ENCODE measurements at places on chromosomes 16 and 17. TPM values are rescaled to one million over a fixed set of nuclear protein-coding genes. Genes with fewer than 3 reads are reported as not detected.

- DNase-seq = no peak
Observed at GRCh38 chr17:29036584-29036983, 6.4 kb upstream of the PIPOX start.

DNA sequence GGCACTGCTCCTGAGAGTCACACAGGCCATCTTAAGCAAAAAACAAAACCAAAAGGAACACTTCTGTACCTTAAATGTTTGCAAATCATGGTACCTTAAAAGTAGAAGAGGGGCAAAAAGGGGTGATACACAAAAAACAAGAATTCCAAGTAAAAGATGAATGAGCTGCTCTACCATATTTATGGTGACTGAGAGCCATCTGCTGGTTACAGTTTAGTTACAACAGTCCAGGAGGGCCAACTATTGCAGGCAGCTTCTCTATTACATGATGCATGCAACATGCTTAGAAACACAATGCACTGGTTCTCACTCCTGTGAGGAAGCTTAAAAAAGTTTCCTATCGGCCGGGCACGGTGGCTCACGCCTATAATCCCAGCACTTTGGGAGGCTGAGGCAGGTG is 53.5 kb downstream of the STX8 start:
- DNase-seq = peak; percentile 19

HOXB7 gene
- total RNA-seq = 31.3 TPM

DNA sequence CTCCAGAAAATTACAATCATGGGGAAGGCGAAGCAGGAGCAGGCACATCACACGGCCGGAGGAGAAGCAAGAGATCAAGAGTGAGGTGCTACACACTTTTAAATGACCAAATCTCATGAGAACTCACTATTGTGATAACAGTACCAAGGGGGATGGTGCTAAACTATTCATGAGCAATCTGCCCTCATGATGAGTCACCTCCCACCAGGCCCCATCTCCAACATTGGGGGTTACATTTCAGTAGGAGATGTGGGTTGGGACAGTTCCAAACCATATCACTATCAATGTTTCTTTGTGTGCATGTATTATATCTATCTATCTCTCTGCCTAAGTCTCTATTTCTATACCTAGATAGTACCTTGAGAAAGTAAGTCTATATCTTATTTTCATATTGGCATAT is 724.8 kb downstream of the CDH11 start:
- no peak for DNase-seq

DNA sequence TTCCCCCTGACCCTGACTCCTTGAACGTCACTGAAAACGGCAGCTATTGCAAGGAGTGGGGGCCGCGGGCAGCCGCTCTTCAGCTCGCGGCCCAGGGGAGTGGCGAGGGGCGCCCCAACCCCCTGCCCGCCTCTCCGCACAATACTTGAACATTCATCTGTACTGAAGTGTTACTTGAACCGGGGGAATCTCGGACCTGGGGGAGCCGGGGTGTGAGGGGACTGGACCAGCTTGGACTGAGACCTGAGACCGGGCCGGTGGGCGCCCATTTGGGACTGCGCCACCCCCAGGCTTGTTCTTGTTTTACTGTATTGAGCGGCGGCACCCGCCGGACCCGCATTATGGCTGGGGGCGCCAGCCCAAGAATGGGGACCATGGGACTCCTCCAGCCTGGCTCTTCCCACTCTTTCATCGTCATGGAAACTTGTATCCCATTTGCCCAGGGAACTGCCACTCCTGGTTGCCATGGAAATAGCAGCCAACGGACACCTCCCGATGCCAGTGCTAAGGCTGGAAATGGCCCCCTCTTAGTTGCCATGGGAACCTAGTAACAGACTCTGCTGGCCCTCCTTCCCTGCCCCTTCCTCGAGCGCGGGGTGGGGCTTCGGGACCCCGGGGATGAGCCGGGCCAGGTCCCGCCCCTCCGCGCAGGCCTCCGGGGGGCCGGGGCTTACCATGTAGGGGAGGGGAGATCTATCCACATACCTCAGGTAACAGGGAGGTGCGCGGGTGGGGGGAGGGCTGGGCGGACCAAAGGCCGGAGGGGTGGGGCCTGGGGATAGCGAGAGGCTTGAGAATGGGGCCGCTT is 805 bp upstream of the ORAI3 start:
- peak; percentile 76 for DNase-seq

AANAT gene
- not detected for total RNA-seq

GRCh38 chr16:22648141-22648540 is 137.4 kb downstream of the NPIPB5 start:
- DNase-seq = no peak

GRCh38 chr16:79876332-79876730 is 275.8 kb upstream of the MAF start:
- no peak for DNase-seq

DNA sequence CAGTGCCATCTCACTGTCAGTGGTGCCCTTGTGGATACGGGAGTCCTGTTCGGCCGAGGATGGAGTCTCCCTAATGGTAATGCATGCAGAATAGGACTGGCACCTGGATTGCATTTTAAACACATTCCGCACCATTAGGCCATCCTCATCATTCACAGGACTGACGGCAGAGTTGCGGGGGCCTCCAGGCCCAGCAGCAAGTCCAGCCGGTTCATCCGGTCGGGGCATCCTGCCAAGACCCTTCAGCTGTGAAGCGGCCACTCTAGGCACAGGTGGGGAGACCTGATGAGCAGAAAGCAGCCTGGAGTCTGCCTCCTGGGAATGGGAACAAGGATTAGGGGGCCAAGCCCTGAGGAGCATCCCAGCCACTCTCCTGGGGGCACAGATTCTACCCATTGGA is 90.3 kb upstream of the XYLT1 start:
- no peak for DNase-seq

USP6 gene
- total RNA-seq = not detected

TBC1D26 gene
- not detected for total RNA-seq

DNA sequence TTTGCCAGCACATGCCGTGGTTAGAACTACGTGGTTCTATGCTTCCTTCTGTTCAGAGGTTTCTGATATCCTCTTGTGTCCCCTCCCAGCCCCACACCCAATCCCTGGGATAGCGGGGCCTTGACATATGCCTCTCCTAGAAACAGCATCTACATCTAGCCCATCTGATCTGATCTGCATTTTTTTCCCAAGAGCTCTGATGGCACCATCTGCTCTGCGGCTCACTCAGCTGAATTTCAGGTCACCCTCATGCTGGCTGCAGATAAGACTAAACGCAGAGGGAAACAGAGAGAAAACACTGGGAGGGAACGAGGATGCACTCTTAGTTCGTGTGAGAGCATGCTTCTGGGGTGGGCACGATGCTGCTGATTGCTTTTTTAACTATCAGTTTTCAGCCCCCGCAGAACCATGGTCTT is 10.7 kb downstream of the WIPI1 start:
- DNase-seq = no peak

TTLL6 gene
- 0.78 TPM for total RNA-seq

GRCh38 chr16:4637501-4638166 is 13.0 kb downstream of the MGRN1 start:
- no peak for DNase-seq

- no peak for DNase-seq
Observed at GRCh38 chr16:79869304-79870015, 268.9 kb upstream of the MAF start.

DNA sequence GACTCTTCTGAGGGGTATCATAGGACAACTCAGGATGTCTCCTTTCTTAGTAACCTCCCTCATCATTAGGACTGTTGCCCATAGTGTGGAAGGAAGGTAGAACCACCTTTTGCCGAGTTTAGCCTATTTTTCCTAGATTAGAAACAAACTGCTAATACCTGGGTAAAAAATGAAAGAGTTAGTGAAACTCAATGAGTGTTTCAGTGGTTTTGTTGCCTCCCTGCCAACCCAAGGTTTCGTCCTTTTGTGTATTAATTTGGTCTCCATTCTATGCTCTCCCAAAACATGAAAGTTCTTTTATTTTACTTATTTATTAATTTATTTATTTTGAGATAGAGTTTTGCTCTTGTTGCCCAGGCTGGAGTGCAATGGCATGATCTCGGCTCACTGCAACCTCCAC is 174.9 kb upstream of the KCNJ16 start:
- DNase-seq = no peak

GRCh38 chr16:30985401-30986128 is 558 bp downstream of the HSD3B7 start:
- DNase-seq = peak; percentile 91

DNA sequence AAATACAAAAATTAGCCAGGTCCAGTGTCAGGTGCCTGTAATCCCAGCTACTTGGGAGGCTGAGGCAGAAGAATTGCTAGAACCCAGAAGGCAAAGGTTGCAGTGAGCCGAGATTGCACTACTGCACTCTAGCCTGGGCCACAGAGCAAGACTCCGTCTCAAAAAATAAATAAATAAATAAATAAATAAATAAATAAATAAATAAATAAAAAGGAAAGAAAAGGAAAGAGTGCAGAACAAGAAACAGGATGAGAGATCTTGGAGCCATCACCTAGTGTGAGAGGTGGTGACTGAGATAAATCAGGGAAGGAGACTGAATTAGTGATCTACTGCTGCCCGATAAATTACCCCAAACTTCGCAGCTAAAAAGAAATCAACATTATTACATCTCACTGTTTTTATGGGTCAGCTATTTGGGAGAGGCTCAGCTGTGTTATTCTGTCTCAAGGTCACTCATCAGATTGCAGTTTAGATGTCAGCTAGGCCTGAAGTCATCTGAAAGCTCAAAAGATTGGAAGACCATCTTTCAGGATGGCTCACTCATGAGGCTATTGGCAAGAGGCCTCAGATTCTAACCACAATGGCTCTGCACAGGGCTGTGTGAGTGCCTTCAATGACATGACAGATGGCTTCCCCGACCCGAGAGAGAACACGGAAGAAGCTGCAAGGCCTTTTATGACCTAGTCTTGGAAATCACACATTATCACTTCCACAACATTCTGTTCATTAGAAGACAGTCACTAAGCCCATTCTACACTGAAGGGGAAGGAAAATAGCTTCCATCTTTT is 66.4 kb downstream of the CMC2 start:
- no peak for DNase-seq

PRR35 gene
- total RNA-seq = not detected

CLDN9 gene
- total RNA-seq = 17.8 TPM

GRCh38 chr17:22599322-22599721 is 907.0 kb downstream of the KCNJ18 start:
- DNase-seq = no peak

DNA sequence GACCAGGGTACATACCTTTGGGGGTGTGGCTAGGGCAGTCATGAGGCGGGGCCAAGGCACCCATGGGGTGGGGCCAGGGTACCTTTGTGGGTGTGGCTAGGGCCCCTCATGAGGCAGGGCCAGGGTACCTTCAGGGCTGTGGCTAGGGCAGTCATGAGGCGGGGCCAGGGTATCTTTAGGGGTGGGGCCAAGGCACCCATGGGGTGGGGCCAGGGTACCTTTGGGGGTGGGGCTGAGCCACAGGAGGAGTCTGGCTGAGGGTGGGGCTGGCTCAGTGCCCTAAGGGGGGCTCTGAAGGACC is 3.5 kb downstream of the GNG13 start:
- DNase-seq = peak; percentile 56

DNA sequence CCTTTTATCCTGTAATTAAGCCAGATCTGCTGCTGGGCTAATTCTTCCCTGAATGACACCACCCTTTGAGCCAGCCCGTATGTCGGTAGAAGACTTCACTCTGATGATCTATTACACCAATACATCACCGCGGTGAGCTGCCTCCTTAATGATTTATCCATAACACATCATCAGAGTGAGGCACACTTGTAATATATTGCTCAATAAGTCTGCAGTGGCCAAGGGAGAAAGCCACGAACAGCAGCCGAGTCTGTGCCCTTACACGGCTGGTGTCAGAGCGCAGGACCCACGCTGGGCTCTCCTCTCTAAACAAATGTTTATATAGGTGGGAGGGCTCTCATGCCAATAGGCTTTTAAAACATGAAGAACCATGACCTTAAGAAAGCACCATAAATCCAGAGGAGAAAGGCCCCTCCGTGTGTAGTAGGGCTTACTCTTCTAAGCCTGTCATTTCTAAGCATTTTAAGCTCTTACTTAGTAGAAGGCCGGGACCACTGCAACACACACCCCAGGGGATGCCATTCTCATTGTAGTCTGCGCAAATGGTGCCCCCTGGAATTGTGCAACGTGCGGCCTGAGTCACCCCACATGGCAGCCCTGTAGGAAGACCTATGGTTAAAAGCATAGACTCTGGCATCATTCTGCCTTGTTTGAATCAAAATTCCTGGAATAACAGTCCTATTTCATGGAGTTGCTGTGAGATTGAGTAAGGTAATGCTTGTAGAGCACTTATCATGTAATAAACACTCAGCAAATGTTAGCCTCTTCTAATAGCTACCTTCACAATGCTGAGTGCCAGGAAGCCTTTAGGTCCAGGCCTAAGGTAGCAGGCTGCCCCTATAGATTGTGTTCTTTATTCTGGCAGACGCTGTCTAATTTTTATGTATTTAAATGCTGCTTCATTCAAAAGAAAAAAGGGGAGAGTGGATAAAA is 26.1 kb downstream of the MRPS23 start:
- DNase-seq = no peak

SLC13A2 gene
- not detected for total RNA-seq

- DNase-seq = no peak
Observed at GRCh38 chr17:78961571-78961970, 18.2 kb downstream of the LGALS3BP start.

GRCh38 chr17:9104370-9105041 is 83.2 kb downstream of the NTN1 start:
- no peak for DNase-seq

DNA sequence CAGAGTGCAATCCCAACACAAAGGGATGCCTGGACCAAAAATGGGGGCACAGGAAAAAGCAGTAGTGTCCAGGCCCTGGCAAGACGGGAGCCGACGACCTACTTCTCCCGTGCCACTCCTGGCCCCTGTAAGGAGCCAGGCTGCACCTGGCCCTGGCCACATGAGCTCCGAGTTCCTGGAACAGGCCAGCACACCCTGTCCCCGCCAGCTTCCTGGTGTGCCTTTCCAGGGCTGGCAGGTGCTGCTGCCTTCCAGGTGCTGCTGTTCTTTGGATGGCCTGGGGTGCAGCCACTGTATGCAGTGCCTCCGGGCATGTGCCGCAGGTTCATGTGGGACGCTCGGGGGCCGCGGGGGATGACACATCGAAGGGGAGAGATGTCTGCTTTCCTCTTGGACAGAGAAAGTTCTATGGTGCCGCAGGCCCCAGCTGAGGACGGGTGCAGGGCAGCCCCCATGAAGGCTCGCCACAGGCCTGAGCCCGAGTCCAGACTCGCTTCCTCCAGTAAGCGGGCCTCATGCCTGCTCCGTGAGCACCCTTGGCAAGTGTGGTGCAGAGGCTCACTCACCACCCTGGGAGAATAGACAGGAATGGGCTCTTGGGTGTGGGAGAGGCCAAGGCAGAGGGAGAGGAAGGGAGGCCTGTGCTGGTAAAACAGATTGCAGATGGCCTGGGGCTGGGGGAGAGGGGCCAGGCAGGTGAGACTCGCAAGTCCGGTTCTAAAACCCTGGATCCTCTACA is 54.7 kb upstream of the FASN start:
- DNase-seq = no peak

GRCh38 chr16:23410176-23410575 is 42.8 kb downstream of the COG7 start:
- DNase-seq = no peak

FAM171A2 gene
- total RNA-seq = 2.0 TPM

ACSM2A gene
- total RNA-seq = not detected

GRCh38 chr17:13642188-13642587 is 40.5 kb upstream of the HS3ST3A1 start:
- no peak for DNase-seq

All from Calu3 (cell line).